ENCODE measurements at places on chromosomes 5 and 9.
A peak's percentile ranks its signal among the peaks of the same experiment; 100 is the strongest.

GRCh38 chr5:108380531-108381349, 1.2 kb downstream of the FBXL17 start:
- DNase-seq, result peak; percentile 69

GRCh38 chr9:86406366-86406765, 52.2 kb upstream of the TUT7 start:
- no peak for DNase-seq

DNA sequence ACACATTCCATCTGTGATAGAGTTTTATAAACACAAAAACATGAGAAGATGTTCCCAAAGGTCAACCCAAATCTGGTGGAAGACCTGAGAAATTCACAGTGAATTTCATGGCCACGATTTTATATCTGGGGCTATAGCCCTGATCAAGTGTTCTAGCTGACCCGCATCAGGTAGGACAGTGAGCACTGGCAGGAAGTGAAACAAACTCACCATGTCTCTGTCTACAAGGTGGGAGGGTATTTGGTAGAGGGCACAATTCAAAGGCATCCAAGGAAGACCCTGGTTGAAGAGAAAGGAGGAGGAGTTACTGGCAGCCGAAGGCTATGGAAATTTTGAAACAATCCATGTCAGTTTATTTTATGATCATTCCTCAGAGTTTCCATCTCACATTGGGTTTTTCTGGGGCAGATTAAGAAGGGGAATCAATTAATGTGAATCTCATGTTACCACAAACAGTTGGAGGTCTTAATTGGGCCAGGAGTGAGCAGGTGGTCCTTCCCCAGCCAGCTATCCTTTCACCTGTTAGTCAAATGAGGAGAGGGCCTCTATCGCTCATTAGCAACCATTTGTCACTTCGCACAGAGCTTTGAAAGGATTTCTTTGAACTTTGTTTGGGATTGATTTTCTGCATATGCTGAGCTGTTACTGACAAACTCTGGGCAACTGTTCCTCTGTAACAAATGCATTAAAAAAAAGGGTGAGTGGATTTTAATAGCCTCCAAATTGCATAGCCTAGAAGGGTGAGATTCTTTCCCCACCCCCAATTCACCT, 612.0 kb upstream of the CLINT1 start:
- DNase-seq, result no peak

DNA sequence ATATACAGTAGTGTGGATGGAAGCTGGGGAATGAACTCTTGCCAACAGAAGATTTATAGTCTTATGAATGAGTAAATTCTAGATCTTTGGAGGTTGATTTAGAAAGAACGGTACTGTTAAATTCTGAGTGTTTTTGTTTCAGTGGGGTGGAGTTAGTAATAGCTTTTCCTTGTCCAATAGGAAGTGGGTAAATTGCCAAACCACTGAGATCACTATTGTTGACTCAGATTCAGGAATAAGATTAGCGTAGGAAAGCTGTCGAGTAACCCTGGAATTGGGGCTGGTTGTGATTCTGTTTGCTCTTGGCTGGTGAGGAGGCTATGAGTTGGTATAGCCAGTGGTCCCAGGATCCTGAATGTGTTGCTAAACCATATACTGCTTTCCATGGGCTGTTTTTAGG, 155.6 kb downstream of the ARHGAP26 start:
- DNase-seq, result no peak

DNA sequence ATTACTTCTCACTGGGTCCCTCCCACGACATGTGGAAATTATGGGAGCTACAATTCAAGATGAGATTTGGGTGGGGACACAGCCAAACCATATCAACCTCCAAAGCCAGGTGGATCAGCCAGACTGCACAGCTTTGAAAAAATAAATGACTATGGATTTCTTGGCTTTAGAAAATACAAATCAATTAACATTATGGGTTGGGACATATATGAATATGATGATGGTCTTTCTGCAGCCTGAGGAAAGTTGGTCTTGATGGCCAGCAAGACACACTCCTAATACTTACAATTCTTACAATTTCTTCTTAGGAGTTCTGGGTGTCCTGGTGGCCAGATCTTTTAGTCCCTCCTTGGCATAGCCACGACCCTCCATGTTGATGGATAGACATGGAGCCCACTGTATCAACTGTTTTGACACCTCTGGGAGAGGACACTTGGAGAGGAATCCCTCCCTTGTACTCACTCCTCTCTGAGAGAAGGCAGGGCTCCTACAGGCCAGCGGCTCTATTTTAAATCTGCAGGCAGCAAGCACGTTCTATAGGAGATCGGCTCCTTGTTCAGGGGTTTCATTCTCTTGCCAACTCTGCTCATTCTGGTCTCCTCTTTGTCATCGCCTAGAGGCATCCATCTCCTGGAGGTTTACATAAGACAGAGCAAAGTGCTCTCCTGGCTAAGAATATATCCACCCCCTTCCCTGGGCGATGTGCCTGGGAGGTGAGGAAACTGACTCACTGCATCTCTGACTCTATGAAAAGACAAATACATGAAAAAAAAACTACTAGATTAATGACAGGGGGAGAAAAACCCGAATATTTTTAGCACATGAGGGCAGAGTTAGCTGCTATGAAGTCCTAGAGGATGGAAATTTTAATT, 145.9 kb downstream of the CARTPT start:
- no peak for DNase-seq

GRCh38 chr5:31052937-31053658, 140.4 kb upstream of the CDH6 start:
- DNase-seq, result no peak

Data from nephron progenitor cell (in vitro differentiated cells).